ENCODE measurements at places on chromosomes 16 and 17.

DNA sequence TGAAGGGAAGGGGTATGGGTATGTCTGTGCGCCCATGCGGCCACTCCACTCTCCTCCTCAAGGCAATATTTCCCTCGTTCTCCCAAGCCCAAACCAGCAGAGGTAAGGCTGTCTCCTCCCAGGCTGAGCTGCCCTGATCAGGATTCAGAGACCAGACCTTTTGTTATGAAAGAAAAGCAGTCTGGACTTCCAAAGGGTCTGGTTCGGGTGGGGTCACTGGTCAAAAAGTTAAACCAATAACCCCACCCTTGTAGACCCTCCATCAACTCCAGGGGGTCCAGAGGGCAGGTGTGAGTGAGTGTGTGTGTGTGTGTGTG, 5.7 kb upstream of the DLX4 start:
- DNase-seq = no peak

GRCh38 chr17:40319651-40320540, 10.9 kb downstream of the RARA start:
- no peak for DNase-seq

DNA sequence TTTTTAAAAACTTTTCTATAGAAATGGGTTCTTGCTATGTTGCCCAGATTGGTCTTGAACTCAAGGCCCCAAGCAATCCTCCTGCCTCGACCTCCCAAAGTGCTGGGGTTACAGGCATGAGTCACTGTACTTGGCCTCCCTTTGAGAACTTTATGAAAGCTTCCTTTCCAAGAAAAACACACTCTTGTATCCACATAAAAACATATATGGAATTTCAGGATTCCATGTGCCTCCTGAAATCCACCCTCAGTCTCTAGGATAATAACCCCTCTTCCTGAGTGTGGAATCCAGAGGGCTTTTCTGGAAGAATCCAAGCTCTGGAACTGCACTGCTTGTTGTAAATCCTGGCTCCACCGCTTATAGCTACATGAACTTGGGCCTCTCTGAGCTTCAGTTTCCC, 53.2 kb upstream of the MRTFB start:
- no peak for DNase-seq

DNA sequence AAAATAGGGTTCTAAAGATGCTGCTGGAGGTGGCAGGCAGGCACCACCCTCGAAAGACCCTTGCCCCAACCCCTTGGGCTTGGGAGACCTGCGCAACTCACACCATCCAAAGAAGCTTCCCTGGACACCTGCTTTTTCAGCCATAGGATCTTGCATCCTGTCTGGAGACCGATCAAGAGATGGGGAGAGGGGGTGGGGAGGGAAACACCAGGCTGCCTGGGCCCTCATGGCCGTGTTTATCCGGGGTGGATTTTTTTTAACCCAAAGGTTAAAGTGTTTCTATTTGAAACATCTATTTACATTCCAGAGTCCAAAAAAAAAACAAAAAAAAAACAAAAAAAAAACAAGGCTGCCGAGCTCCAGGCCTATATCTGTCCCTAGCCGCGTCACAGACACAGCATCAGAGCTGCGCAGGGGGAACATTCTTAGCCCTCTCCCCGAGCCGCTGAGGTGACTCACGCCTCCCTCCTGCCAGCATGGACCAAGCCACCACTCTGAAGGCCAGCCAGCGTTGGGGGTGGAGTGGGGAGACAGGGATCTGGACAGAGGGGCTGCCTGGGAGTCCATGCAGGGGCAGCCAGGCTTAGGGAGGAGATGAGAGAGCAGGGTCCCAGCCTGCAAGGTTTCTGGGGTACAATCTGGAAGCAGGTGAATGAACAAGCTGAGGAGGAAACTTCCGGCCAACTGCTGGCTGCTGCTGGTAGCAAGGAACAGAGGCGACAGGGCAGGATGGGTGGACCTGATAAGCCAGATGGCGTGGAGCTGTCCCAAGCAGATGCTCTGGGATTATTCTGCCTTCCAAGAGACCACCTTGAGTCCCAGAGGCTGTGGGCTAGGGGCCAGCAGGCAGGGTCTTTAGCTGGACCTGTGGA, 14.8 kb downstream of the HDAC5 start:
- no peak for DNase-seq

GRCh38 chr16:79317521-79317920, 283.0 kb downstream of the MAF start:
- no peak for DNase-seq

GRCh38 chr17:69326377-69327059, 415 bp downstream of the ABCA5 start:
- DNase-seq = no peak

- DNase-seq = no peak
Measured at GRCh38 chr17:81888988-81889595, 2.3 kb downstream of the ALYREF start.

DNA sequence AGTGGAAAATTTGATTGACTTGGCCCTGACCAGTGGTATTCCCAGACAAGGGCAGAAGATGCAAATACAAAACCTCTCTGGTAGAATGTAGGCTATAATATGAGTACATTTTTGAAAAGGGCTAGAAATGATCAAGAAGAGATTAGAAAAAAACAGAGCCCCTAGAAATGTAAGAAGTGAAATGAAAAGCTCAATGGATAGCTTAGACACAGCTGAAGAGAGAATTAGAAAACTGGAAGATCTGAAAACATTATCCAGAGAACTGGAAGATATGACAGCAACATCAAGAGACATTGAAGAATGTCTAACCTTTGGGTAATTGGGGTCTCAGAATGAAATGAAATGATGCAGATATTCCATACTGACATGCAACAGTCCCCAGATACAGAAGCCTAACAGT, 105.2 kb upstream of the ZNF750 start:
- no peak for DNase-seq

- DNase-seq = no peak
Measured at GRCh38 chr16:19780321-19780720, 62.2 kb downstream of the IQCK start.

GRCh38 chr17:64061178-64061898, 40.9 kb upstream of the ICAM2 start:
- no peak for DNase-seq

- DNase-seq = no peak
Measured at GRCh38 chr16:7303660-7304200, 28.9 kb upstream of the RBFOX1 start.

- no peak for DNase-seq
Measured at GRCh38 chr17:32299580-32300164, 34.0 kb downstream of the RHBDL3 start.

DNA sequence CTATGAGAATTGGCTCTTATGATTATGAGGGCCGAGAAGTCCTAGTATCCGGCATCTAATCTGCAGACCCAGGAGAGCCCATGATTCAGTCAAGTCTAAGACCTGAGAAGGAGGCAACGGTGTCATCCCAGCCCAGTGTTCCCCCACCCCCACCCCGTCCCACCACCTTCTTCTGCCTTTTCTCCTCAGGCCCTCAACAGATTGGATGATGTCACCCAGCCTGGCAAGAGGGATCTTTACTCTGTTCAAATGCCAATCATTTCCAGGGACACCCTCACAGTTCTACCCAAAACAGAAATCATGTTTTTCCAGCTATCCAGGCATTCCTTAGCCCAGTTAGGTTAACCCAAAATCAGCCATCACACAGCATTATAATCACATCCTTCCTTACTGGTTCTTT, 10.0 kb upstream of the GAA start:
- DNase-seq = no peak

DNA sequence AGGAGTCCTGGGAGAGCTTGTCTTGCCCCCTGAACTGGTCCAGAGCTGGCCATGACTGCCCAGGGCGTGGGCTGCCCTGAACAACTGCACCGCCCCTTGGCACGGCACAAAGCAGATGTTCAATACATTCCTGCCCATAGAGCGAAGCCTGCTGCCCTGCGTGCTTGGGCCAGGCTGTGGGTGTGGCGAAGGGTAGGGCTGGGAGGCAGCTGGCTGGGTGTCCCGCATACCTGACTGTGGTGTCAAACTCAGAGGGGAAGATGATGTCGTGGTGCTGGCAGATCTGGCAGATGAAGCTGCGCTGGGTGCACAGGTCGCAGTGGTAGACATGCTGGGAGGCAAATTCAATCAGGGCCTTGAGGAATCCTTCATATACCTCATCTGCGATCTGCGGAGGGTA, 124.2 kb upstream of the SMURF2 start:
- no peak for DNase-seq

GRCh38 chr17:67490471-67490870, 113.4 kb downstream of the PITPNC1 start:
- DNase-seq = no peak

- no peak for DNase-seq
Measured at GRCh38 chr17:40323391-40324381, 14.7 kb downstream of the RARA start.

DNA sequence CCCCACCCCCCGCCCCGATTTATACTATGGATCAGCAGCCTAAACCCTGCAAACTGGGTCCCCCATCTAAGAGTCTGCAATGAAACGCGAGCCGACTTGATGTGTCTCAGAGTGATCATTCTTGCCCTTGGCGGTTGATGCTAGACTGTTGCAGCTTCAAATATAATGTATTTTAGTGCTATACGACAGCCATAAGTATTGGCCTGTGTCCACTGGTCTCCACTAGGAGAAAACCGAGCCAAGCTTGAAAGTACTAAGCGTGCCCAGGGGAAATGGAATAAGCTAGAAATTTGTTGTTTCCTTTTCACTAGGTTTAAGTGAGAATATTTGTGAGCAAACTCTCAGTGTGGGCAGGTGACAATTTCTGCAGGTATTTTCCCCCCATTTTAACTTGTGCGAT, 711.2 kb downstream of the MAF start:
- no peak for DNase-seq

GRCh38 chr16:12455287-12455798, 348.3 kb downstream of the CPPED1 start:
- DNase-seq = peak; percentile 23

DNA sequence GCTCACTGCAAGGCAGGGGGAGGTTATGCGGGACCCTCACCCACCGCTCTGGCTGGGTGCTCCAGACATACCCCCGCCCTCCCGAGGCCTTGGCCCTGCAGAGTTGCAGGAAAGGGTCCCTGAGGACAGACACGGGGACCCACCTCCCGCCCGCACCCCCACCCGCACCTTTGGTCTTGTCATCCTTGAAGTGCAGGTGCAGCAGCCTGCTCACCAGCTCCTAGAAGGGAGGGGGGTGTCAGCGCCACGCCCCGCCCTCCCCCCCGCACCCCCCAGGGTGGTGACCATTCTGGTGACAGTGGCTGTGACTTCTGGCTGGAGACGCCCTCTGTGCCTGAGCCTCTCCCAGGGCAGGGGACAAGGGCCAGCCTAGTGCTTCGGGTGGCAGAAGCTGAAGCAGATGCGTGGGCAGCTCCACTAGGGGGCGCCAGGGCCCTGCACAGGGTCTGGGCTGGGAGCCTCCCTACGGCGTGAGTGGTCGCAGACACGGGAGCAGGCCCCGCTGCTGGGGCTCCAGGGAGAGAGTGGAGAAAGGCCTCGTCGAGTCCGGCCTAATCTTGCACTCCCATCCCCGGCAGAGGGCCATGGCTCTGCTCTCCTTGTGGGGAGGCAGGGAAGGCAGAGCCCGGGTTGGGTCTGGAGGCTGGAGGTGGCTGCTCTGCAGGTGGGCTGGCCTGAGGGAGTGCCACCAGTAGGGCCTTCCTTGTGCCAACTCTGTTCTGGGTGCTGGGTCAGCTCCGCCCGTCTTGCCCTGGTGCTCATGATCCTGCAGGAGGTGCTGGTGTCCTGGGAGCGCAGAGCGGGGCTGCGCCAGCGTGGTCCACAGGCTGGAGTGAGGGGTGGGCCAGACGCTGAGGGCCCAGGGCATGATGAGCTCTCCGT, 2.7 kb downstream of the CENPX start:
- peak; percentile 61 for DNase-seq

GRCh38 chr16:84567286-84567962, 50.5 kb downstream of the COTL1 start:
- DNase-seq = no peak

DNA sequence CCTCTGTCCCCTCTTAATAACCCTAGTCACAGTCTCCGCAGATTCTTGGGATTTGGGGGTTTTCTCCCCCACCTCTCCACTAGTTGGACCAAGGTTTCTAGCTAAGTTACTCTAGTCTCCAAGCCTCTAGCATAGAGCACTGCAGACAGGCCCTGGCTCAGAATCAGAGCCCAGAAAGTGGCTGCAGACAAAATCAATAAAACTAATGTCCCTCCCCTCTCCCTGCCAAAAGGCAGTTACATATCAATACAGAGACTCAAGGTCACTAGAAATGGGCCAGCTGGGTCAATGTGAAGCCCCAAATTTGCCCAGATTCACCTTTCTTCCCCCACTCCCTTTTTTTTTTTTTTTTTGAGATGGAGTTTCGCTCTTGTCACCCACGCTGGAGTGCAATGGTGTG, 5.6 kb downstream of the CCL22 start:
- no peak for DNase-seq

GRCh38 chr17:45742251-45742650, 41.9 kb upstream of the CRHR1 start:
- DNase-seq = no peak

DNA sequence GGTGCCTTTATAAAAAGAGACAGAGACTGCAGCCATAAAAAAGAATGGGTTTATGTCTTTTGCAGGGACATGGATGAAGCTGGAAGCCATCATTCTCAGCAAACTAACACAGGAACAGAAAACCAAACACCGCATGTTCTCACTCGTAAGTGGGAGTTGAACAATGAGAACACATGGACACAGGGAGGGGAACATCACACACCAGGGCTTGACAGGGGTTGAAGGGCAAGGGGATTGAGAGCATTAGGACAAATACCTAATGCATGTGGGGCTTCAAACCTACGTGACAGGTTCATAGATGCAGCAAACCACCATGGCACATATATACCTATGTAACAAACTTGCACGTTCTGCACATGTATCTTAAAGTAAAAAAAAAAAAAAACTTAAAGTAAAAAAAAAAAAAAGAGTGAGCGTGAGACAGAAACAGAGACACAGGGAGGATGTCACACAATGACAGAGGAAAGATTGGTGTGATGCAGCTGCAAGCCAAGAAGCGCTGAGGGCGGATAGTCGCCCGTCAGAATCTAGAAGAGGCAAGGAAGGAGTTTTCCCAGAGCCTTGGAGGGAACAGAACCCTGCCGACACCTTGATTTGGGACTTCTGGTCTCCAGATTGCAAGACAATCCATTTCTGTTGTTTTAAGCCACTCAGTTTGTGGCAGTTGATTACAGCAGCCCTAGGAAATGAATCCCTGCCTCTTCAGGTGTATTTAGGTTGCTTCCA, 27.4 kb upstream of the TNS4 start:
- DNase-seq = no peak

GRCh38 chr17:39804839-39805238, 59.3 kb downstream of the IKZF3 start:
- DNase-seq = no peak

DNA sequence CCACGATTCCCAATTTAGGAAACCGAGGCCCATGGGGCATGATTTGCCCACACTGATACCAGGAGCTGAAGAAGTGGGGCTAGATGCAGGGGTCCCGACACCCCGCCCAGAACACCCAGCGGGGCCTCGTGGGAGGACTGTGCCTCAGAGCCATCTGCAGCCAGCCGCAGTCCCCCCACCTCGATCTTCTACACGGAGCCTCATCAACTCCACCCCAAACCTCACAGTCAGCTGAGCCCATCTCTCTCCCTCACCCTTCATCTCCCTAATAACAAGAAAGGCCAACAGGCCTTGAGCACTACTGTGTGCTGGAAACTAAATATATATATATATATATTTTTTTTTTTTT, 4.2 kb downstream of the ITGAE start:
- DNase-seq = no peak
